ENCODE measurements at places on chromosomes 6 and 20.

DNA sequence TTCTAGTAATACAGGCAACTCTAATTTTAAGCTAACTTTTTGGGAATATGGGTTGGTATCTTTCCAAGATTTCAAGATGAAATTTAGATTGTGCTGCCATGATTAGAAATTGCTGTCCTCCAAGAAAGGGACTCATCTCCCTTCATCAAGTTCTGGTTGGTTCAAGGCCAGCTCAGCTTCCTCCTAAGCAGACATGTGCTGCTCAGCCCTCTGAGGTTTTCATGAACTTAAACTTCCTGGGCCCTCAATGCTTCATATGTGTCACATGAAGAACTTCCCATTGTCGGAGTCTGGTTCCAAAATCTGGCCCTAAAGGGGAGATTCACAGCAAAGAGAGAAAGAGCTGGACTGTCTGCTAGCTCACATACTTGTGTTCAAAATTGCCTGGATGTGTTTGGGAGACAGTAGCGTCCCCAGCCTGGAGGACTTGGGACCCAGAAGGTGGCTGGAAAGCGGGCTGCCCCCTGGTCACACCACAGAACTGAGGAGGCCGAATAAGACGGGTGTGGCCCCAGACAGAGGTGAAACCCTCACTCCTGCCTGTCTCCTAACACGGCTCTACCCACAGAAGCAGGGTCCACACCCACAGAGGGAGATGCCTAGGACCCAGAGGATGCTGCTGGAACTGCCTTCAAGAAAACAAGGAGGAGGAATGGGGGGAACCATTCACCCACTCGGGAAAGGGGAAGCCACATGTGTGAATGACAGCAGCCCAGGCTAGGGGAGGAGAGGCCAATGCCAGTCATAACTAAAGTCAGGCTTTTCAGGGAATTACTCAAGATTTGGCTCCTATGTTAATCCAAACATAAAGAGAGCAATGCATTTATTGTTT lies 54.3 kb upstream of the GPR31 start:
- DNase-seq, result no peak

DNA sequence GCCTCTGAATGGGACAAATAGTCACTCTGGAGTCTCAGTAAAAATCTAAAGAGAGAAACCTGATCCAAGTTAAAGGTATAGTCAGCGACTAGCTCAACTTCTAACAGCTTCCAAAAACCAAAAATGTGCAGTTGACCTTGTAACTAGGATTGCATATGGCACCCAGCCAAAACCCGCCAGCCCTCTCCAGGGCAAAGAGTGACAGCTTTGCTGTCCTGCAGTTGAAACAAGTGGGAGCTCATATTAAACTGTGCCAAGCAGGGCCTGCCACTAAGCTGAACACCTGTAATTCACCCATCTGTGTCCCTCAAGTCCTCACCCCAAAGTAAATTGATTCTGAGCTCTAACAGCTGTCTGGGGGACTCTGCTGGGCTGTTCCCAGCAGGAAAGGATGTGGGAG lies 695.3 kb downstream of the MAFB start:
- no peak for DNase-seq

GRCh38 chr6:20608905-20609304 lies 74.6 kb downstream of the CDKAL1 start:
- DNase-seq, result no peak

DNA sequence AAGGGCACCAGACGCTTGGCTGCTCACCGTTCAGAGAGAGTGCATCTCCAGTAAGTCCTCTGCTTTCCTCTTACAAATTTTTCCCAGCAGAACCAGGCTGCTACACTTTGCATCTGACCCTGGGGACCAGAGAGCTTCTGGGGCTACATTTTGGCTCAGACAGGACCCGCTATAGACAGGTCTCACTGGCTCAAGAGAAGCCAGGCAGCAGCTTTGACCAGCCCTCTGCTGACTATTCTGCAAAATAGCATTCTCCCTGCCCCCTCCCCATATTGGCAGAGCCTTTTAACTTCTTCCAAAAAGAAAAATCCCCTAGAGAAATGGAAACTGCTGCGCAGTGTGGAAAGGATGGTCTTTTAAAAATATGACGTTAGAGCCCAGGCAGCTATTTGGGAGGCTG lies 37.2 kb downstream of the CPXM1 start:
- DNase-seq, result no peak

DNA sequence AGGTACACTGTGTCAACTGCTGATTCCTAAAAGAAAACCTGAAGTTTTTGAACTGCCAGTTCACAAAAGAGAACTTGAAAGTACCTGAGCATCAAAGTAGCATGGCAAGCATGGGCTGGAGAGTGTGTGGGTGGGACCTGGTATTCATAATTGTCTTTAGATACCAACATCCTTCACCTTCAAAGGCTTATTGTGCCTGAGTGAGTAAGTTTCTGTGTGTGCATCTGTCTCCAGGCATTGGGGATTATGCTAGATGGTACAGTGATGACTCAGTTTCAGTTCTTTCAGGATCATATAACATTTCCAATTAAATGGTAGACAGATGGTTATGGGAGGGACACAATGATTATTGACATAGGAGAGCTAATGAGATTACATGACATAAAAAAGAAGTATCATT lies 238.5 kb downstream of the ZFAND3 start:
- peak; percentile 65 for DNase-seq

All from stimulated activated CD4-positive, alpha-beta T cell treated with anti-CD3 and anti-CD28 coated beads, Interleukin-4, amount 100 ng/mL, for 4 hours (primary cell).